ENCODE measurements at places on chromosomes 11 and 22.

DNA sequence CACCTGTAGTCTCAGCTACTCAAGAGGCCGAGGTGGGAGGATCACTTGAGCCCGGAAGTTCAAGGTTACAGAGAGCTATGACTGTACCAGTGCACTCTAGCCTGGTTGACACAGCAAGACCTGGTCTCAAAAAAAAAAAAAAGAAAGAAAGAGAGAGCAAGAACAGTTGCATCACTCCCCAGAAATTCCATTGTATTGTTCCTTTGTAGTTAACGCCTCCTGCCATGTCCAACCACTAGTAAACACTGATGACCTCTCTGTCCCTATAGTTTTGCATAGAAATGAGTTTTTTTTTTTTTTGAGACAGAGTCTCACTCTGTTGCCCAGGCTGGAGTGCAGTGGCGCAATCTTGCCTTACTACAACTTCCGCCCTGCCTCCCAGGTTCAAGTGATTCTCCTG, 10.8 kb downstream of the PATL1 start:
- DNase-seq = no peak

- DNase-seq = no peak
Observed at GRCh38 chr22:39259666-39260065, 14.9 kb upstream of the PDGFB start.

DNA sequence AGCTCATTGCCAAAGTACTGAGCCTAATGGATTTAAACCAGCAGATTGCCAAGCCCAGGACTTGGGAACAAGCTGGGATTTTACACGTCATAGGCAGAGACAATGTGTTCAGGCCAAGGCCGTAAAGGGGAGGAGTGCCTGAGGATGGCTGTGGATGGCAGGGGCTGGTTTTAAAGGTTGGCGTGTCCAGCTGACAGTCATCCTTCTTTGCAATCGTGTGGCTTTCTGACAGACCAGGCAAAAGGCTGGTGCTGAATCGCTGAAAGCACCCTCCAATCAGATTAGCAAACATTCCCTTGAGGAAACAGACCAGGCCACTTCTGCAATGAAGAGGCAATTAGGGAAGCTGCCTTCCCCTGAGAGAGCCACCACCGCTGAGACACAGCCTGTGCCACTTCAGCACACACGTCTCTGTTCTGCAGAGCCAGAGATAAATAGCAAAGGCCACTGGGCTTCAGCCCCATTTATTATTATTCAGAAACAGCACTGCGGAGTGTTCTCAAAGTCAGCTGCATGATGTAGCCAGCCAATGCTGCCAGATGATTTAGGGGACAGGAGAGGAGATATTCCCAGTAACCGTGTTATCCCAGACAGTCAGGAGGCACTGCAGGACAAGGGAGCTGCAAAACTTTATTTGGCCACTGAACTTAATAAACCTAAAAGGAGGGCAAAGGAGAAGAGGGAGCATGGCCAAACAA, 54.2 kb upstream of the CSNK2A3 start:
- no peak for DNase-seq

- DNase-seq = no peak
Observed at GRCh38 chr11:105000167-105000566, 22.8 kb downstream of the CASP5 start.

DNA sequence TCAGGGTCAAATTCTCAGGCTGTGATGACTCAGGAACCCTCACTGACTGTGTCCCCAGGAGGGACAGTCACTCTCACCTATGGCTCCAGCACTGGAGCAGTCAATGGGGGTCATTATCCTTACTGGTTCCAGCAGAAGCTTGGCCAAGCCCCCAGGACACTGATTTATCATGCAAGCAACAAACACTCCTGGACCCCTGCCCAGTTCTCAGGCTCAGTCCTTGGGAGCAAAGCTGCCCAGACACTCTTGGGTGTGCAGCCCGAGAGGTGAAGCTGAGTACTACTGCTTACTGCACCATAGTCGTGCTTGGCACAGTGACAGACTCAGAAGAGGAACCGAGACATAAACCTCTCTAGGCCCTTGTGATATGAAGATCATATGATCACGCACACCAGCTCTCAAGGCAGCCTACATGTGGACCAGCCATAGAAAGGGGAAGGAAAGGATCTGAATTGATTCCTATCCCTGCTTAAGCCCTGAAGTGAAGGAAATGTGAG, 58.2 kb downstream of the ZNF280B start:
- DNase-seq = no peak

GRCh38 chr22:48780597-48781277, 1046.9 kb downstream of the BRD1 start:
- no peak for DNase-seq

GRCh38 chr22:44337678-44338004, 24.9 kb upstream of the SHISAL1 start:
- no peak for DNase-seq

- DNase-seq = no peak
Observed at GRCh38 chr11:102582140-102582539, 43.0 kb downstream of the MMP20 start.

GRCh38 chr11:61075891-61076290, 26.4 kb upstream of the CD5 start:
- no peak for DNase-seq

DNA sequence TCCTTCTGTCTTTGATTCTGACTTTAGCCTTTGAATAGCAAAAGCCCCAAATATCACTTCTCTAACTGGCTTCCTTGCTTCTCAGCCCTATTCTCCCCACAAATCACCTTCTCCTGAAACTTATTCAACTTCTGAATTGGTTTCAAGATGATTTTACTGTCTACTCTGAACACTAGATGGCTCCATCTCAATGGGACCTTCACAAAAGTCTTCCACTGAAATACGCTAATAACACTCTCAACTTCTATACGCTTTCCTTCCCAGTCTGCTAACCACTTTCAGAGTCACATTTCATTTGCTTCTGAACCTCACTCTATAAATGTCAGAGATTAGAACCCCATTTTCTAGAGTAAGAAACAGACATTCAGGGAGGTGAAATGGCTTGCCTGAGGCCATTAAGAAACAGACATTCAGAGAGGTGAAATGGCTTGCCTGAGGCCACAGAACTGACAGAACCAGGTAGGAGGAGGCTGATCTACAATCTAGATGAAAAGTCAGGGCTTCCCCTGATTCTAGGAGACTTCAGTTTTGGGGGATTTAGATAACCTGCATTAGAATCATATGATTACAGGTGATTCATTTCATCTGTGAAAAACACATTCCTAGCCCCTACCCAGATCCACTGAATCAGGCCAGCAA, 20.6 kb downstream of the MORC2 start:
- DNase-seq = no peak
